ENCODE measurements at places on chromosomes 3 and 15.
A peak's percentile ranks its signal among the peaks of the same experiment; 100 is the strongest.

DNA sequence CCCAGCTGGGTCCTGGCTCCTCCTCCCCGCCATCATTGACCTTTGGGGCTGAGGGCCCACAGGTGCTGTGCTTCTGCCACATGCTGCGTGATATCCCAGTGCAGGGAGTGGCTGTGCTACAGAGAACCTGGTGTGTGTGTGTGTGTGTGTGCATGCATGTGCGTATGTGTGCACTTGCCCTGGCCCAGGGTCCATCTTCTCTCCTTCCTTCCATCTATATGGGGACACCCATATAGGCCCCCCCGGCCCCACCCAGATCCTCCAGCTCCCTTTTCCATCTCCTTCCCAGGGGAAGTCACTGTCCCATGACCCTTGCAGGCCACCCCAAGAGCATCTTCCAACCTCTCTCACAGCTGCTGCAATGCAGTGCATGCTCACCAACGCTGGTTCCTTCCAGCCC lies 12.6 kb downstream of the RASGRF1 start:
- DNase-seq, result no peak

DNA sequence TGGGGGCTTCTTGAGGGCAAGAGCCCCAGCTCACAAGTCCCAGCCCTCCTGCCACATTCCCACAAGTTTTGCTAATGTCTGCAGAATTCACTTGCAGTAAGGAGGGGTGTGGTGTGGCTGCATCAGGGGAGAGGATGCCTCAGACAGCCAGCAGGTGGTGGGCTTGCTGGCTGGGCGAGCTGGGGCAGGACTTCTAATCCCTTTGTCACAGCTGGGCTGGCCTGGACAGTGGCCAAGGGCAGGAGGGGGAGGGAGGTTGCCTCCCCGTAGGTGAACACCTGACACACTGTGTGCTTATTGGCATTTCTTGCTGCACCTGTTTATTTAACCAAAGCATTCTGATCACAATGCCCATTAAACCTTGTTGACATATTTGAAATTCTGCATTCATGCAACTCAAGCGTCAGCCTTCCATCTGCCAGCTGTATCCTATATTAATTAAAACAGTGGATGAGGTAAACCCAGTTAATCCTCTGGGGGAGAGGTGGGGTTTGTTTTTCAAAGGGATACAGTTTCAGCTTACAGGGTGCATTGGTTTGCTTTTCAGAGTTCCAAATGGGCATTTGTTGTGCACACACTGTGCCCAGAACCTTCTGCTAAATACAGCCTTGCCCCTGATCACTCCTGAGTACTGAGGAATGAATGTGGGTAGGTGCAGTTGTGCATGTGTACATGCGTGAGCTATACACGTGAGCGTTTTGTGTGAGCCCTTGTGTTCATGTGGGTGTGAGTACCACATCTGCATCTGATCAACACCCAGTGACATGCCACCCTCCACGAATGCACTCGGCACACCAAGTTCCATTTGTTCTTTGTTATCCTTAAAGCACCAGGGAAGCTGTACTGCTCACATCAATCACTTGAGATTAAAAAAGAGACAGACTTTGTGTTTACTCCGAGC lies 268.7 kb downstream of the XXYLT1 start:
- DNase-seq, result peak; percentile 99

DNA sequence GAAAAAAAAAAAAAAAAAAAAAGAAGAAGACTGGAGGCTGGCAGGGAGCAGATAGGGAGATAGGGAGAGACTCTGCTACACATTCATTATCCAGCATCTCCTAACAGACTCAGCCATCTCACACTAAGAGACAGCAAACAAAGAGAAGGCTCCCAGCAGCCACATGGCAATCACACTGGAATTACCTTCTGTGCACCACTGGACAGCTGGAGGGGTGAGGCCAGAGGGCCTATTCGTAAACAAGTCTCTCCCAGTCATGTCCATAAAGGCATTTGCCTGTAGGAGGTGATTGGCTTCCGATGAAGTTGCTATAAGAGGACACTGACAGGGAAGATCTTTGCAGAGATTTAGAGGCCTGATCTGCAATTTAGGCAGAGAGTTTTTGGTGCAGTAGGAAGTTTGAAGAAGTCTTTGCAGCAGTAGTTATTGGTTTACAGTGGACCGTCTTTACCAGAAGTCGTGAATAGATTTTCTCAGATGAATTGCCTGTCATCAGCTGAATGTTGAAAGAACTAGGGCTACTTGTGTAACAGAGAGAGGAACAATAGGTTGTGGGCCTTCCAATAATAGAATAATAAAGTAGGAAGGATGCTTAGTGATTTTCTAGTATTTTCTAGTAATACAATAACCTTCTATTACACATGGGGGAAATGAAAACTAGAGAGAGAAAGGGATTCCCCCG lies 89.7 kb downstream of the TP63 start:
- DNase-seq, result peak; percentile 95

DNA sequence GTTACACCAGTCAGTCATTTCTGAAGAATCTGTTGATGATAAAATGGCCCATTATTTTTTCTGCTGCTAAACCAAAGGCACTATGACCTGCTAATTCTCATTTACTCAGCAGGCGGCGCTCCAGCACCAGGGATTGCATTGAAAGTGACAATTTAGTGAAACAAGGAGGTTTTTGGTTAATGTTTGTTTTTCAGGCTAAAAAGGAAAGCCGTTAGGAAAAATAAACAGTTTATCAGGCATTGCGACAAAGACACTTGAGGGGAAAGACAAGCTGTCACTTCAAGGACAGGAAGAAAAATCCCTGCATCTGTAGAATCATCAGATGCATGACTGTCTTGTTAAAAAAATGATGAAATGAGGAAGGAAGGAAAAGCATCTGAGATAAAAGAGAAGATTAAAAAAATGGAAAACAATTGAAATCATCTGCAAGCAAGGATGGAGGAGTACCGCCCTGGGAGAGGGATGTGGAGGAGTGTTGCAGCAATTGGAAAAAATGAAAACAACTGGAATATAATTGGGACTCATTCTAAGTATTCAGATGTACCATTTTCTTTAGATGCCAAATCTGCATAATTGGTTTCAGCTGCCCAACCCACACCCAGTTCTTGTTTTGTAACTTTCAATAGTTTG lies 54.0 kb downstream of the NR1D2 start:
- peak; percentile 40 for DNase-seq

Data from NCI-H69 (cell line).